ENCODE measurements at places on chromosomes 7 and 10.

DNA sequence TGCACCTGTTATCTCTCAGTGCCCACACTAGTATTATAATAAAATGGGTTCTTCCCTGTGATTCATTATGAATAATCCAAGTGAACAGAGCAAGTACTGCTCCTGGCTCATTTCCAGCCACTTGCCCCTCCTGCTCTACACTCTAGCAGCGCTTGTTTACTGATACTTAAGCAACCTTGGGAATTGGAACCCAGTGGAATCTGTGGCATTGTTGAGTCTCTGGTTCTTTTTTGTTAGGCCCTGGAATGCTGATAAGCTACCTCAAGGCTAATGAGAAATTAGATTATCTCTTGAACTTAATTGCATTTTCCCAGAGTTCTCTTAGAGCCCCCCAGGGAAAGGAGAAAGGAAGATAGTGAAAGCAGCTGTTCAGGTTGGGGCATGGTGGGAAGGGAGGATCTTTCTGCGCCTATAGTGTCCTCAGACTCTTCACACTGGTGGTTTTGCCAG, 34.0 kb downstream of the PRKAR2B start:
- no peak for DNase-seq

GRCh38 chr10:132066186-132066585, 440 bp downstream of the JAKMIP3 start:
- no peak for DNase-seq

- no peak for DNase-seq
Measured at GRCh38 chr7:81719865-81720264, 50.0 kb downstream of the HGF start.

GRCh38 chr10:47346581-47347302, 1.4 kb upstream of the RBP3 start:
- no peak for DNase-seq

DNA sequence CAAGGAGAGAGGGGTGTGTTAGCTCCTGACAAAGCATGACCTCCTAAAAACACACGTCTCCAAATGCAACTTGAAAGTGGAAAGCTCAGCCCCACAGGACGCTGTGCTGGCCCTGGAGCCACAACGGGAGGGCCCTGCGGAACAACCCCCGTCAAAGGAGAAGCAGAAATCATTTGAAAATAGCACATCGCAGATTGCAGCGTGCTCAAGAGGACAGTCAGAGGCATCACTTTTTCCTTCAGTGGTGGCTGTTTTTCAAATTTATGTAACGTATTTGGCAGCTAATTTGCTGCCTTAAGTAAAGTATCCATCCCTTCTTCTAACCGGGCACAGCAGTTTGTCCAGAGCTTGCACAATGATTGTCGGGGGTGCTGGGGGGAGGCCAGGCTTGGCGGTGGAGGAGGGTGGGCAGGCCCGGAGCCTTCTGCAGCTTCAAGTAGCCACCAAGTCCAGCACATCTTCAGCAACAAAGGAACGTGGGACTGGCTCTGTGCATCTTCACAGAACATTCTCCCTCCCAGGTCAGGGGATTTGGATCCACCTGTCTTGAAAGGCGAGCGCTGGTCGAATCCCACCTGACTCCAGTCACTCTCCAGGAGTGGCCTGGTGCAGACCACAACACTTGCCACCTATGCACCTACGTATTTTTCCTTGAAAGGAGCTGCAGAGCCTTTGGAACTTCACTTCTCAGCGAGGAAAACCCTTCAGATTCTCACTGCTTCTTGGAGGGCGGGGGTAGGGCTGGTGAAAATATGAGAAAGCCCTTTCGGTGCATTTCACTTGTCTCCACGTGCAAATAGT, 346.3 kb downstream of the DNAJB6 start:
- DNase-seq = no peak

DNA sequence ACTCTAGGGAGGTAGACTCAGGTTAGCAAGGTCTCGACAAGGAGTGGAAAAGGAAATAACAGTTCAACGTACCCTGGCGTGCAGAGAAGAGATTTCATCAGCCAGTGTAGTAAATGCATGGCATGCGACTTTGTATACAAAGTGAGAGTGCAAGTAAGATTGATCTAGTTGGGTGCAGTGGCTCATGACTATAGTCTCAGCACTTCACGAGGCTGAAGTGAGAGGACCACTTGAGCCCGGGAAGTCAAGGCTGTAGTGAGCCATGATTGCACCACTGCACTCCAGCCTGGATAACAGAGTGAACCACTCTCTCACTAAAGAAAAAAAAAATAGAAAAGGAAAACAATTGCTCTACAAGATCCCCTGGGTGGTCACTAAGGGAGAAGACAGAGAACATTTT, 528.6 kb downstream of the SORCS1 start:
- DNase-seq = no peak

DNA sequence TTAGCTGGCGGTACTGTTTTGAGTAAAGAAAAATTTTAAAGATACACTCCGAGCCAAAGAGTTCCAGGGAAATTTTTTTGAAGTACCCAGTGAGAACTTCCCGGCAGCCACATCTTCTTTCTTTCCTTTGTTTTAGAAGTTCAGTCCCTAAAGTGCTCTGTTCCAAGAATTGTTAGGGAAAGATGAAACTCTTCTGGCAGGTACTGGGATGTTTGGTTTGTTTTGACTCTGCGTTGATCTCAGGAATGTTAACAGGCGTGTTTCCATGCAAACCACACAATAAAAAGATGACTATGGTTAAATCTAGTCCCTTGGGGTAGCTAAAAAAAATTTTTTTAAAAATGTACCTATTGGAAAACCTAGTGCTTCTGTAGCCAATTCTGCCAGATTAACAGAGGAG, 224.7 kb upstream of the PHYHIPL start:
- DNase-seq = no peak

- no peak for DNase-seq
Measured at GRCh38 chr10:97468162-97468561, 22.2 kb downstream of the ZDHHC16 start.

GRCh38 chr10:27157150-27157549, 2.0 kb downstream of the MASTL start:
- no peak for DNase-seq

DNA sequence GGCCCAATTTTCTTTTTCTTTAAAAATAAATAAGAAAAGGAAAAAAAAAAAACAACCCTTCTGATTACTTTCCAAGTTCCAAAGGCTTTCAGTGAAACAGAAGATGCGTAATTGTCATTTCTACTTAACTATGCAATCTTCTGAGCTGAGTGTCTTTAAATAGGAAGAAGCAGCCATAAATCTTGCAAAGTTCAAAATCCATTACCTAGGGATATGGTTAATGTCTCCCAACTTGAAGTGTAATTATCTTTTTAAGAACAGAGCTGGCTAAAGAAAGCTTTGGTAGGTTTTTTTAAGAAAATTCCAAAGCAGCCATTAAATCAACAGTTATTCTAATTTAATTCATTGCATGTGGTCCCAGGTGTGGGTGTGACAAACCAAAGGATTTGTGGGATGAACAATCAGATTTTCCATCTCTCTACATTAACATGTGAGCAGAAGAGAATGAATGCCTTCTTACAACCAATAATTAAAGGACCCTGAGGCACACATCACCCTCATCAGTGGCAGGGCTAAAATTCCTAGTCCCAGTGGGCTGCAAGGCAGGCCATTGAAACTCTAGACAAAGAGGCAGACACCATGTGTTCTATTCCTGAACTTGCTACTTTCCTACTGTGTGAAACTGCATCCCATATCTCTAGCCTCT, 419.2 kb downstream of the REEP3 start:
- no peak for DNase-seq

- DNase-seq = no peak
Measured at GRCh38 chr7:1105189-1105588, 17.3 kb downstream of the GPER1 start.

GRCh38 chr10:27816320-27816719, 70.7 kb upstream of the MKX start:
- DNase-seq = no peak

DNA sequence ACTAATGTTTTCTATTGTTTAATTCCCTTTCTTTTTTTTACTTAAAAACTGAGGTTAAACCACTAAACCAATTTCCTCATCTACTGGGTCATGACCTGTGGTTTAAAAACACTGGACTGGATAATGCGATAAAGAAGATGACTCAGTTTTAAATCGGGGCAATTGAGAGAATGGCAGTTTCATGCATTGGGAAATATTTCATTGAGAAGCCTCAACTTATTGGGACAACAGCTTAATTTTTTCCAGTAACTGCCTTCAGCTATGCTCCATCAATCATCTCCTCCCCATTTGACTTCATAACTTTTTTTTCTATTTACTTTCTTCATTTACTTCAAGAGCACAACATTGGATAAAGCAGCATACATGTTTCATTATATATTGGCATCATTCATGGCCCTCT, 61.8 kb upstream of the MET start:
- peak; percentile 83 for DNase-seq

DNA sequence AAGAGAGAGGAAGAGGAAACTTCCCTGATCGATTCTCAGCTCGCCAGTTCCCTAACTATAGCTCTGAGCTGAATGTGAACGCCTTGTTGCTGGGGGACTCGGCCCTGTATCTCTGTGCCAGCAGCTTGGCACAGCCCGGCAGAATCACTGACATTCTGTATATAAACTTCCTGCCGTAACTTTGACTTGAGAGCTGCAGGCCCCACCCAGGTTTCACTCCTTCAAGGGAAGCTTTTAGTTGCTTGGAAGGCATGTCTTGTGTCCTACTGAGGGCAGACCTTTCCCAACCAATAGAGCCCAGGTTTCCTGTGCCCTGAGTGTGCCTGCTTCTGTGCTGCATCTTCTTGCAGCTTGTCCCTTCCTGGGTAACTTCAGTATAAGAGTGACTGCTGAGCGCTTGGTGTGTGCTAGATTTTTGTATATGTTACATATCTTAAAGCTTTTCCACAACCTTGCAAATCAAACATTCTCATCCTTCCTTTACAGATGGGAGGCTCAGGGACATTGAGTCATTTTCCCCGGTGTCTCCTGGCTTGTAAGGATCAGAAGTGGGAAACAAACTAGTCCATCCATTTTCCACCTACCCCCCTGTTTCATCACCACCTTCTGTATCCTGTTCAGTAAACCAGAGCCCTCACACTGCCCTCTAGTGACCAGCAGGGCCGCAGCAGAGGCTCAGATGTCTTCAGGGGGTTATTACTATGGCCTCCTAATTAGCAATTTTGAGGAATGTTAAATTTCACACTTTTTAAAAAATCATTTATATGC, 225.2 kb upstream of the PRSS58 start:
- peak; percentile 75 for DNase-seq

DNA sequence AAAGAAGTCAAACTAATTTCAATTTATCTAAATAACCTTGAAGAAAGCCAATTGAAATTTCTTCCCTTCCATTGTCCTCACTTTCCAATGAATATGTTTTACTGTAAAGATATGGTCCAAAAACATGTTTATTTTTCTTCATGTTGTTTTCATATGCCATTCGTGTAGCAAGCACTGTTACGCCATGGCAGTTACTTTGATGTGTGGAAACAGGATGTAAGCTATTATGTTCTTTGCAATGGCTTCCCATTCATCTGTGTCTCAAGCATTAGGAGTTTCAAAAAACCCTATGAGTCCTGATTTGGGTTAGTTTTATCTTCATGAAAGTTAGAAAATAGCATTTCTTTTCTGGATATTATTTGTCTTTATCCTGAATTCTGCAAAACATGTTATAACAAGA, 31.0 kb downstream of the GPR141 start:
- DNase-seq = peak; percentile 85

- DNase-seq = no peak
Measured at GRCh38 chr7:137519181-137519691, 175.7 kb upstream of the PTN start.

- DNase-seq = peak; percentile 13
Measured at GRCh38 chr10:3554121-3554522, 230.9 kb downstream of the KLF6 start.

GRCh38 chr7:97421307-97421930, 303.9 kb downstream of the SDHAF3 start:
- DNase-seq = no peak

- DNase-seq = no peak
Measured at GRCh38 chr10:51747216-51747615, 47.8 kb upstream of the CSTF2T start.

GRCh38 chr10:90413196-90413595, 444.6 kb downstream of the HTR7 start:
- no peak for DNase-seq

GRCh38 chr10:72171175-72171630, 44.6 kb upstream of the ANAPC16 start:
- DNase-seq = peak; percentile 9

DNA sequence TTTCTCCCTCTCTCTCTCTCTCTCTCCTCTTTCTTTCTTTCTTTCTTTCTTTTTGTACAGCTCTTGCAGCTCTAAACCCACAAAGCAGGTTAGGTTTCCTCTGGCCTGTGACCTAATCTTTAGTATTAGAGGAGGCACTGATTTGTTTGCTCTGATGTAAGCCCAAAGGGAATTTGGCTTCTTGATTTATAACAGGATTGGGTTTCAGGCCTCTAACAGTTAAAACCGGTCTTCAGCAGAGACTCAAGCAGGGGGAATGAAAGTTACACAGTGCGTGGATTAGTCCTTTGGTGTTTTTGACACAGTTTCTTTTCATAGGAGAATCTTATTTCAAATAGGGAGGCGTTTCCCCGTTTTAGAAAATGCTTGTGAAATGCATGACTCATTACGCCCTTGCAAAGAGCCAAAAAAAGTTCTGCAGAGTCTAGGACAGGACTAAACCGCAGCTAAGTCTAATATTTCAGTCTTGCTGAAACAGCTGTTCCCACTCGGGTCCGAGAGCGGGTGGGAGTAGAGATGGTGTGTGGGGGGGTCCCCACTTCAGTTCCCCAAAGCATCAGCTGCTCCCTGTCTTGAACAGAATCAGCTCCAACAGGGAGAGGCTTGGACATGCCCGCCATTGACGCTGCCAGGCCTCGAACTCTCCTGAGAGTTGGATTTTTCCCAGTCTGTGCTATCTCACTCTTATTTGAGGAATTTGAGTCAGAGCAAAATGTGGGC, 296.5 kb upstream of the PITRM1 start:
- DNase-seq = peak; percentile 81

DNA sequence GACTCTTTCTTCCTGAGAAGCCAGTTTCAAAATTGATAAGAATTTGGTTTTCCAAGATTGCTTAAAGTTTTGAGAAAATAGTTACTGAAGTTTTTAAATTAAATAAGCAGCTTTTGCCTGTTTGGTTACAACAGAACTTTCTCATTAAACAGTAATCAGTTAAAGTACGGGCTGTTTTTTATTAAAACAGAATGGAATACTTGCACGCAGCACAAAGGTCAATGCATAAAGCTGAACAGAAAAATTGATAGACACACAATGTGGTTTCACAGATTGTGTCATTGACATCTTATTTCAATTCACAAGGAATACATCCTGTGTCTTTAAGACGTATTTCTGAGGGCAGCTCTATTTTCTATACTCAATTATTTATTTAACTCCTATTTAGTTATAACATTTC, 192.2 kb downstream of the PRKG1 start:
- DNase-seq = no peak
